ENCODE measurements at places on chromosomes 6 and 20. TPM values are rescaled to one million over a fixed set of nuclear protein-coding genes. Genes with fewer than 3 reads are reported as not detected.

GRCh38 chr6:78192057-78192456 lies 539.2 kb downstream of the MEI4 start:
- no peak for DNase-seq

DNA sequence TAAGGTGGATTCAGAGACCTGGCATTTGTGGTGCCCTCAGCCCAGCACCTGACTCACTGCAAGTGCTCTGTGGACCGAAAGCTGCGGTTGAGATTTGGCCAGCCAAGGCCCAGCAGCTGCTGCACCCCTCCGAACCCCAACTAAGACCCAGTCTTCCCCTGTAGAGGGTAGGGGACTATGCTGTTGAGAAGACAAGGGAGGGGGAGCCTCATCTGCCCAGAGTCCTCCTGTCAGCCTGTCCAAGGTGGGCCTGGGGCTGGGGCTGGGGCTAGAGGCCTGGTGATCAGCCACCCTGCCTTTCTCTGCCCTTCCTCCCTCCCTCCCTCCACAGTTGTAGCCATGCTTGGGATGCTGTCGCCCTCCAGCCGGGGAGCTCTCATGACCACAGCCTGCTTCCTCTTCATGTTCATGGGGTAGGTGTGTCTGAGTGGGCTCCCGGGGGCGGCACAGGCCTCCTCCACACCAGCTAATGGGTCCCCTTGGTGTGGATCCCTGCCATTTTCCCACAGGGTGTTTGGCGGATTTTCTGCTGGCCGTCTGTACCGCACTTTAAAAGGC lies 40.9 kb downstream of the TM9SF4 start:
- no peak for DNase-seq

DNA sequence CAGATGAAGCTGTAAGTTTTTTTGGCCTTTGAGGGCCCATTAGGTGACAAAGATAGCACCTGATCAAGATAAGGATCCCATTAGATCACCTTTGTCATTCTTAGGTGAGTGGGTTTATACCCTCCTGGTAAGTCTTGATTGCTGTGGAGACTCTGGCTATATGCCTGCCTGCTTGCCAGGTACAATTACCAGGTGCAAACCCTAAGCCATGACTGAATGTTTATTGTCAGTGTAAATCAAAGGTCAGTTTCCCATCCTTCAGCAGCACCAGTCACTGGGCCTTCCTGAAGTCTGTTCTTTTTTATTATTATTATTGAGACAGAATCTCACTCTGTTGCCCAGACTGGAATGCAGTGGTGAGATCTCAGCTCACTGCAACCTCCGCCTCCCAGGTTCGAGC lies 106.4 kb upstream of the FOXO3 start:
- DNase-seq = no peak

DNA sequence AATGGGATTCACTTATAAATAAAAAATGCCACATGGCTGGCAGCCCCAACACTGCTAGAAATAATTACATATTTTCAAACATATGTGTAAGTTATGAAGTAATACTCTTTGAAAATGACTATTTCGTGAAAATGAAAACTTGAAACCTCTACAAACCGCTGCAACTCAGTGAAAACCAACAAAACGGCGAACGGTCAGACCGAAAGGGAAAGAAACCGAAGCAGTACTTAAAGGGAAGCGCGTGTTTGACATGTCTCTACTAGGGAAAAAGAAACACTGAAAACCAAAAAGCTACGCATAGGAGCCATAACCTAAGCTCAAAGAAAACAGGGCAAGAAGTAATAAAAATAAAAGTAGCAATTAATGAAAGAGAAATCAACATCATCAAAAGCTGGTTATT lies 121.0 kb upstream of the GGTLC1 start:
- no peak for DNase-seq

Gene RNF217
- total RNA-seq = 43.3 TPM
